Right kidney (tissue), 9 donors: ENCODE measurements at places on chromosomes 11 and 22.
A peak's percentile ranks its signal among the peaks of the same experiment; 100 is the strongest.

- peak; percentile 49 for DNase-seq
Observed at GRCh38 chr11:113896156-113896879, 8.3 kb upstream of the HTR3B start.

DNA sequence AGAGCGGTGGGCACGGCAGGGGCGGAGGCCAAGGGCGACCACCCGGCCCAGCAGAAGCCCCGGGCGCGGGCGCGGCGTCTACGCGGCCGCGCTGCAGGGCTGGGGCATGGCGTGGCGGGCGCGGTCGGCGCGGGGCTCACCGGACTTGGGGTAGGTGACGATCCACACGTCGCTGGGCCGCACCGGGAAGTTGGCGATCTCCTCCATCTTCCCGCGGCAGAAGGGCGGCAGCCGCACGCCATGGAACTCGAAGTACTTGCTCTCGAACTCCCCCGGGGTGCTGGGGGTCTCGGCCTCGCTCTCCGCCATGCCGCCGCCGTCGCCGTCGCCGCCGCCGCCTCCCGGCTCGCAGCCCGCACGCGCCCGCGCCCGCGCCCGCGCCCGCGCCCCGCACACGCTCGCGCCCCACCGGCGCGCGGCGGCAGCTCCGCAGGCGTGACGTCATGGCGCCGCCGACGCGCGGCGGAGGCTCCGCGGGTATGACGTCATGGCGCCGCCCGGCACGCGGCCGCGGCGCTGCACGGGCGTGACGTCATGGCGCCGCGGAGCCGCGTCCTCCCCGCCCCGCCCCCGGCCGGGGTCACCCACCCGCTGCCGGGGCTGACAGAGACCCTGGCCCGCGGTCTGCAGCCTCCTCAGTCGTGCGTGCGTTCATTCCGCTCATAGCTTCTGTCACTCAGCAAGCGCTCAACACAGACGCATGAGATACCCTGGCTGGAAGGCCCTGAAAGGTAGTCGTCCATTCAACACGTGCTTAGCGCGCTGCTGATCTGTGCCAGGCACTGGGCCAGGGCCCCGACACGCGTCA, at the start of gene SULT4A1:
Gene SULT4A1, minus strand, starts transcription at position 440 of the 808 bp plus-strand sequence. Its CDS starts 131 bp downstream, at position 309.
- peak; percentile 59 for DNase-seq

DNA sequence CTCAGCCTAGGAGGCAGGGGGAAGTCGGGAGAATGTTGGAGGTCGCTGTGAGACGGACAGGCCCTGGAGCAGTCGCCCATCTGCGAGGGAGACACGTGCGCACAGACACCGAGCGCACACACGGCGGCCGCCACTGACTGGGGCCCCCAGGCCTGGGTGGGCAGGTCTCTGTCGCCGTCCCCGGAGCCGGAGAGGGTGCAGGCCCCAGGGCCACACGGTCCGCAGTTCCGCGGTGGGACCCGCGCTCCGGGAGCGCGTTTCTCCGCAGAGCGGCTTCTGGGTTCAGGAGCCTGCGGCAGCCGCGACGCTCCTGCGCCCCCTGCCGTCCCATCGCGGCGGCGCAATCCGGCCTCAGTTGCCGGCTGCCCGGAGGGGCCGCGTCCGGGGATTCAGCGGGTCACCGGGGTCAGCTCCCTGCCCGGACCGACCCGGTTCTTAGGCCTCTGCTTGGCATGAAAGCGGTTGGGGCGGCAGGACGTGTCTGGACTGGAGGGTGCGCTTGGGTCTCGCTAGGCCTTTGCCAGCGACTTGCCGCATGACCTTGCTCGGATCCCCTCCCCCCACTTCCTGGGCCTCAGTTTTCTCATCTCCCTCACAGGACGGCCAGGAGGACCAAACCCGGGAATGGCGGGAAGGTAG, 31.2 kb downstream of the PDE2A start:
- DNase-seq, result peak; percentile 93

- DNase-seq, result no peak
Observed at GRCh38 chr22:34427841-34428240, 507.6 kb upstream of the LARGE1 start.

- no peak for DNase-seq
Observed at GRCh38 chr11:30206249-30206996, 24.4 kb upstream of the FSHB start.

GRCh38 chr11:19842505-19842904, 129.9 kb downstream of the NAV2 start:
- DNase-seq, result no peak

- no peak for DNase-seq
Observed at GRCh38 chr22:48382197-48382596, 1445.5 kb downstream of the BRD1 start.

DNA sequence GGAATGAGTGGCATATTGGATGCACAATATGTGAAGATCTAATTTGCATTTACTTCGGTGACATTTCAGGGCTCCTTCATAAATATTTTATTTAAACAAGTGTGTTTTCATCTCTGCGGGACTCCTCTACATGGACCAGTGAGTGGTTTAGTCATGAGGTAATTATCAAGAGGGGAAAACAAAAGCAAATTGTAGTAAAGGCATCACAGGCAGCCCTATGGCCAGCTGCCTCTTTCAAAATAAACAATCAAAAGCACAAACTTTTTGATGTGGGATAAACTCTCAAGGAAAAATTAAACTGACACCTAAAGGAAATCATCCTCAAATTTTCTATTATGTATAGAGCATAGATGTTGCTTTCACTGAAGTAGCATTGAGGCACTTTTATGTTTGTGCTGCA, 6.0 kb downstream of the SYT9 start:
- no peak for DNase-seq

- peak; percentile 85 for DNase-seq
Observed at GRCh38 chr22:42444077-42444904, 12.1 kb upstream of the NFAM1 start.

GRCh38 chr11:108734283-108734682, 69.4 kb downstream of the DDX10 start:
- DNase-seq, result no peak

DNA sequence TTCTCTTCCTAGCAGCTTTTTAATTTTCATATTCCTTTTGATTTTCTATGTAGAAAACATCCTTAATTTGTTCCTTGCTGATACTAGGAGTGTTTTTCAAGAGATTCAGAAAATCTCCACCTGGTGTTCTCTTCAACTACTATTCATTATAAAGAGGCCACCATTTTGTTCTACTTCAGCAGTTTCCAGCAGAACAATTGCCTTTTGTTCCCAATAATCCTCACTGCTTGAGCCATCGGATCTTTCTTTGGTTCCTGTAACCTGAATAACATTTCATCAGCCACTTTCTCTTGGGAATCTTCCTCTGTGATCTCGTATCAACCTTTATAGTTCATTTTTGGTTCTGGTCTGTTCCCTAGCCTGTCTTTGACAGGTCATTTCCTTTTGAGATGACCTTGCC, 1.8 kb upstream of the OR10A5 start:
- DNase-seq, result no peak

DNA sequence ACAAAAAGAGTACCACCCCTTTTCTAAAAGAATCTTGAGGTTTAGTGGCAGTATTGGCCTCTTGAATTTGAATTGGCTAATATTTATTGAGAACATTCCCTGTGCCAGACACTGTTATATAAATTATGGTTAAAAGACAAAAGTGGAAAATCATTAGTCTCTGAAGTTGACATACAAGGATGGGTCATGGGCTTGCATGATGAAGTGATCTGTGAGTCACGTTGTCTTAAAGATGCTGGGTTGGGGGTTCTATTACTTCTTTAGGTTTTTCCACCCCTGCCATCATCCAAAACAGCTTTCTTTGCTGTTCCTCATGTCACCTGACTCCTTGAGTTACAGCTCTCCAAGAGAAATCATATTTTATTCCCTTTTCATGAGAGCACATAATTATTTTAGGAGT, 85.0 kb downstream of the CD44 start:
- no peak for DNase-seq

DNA sequence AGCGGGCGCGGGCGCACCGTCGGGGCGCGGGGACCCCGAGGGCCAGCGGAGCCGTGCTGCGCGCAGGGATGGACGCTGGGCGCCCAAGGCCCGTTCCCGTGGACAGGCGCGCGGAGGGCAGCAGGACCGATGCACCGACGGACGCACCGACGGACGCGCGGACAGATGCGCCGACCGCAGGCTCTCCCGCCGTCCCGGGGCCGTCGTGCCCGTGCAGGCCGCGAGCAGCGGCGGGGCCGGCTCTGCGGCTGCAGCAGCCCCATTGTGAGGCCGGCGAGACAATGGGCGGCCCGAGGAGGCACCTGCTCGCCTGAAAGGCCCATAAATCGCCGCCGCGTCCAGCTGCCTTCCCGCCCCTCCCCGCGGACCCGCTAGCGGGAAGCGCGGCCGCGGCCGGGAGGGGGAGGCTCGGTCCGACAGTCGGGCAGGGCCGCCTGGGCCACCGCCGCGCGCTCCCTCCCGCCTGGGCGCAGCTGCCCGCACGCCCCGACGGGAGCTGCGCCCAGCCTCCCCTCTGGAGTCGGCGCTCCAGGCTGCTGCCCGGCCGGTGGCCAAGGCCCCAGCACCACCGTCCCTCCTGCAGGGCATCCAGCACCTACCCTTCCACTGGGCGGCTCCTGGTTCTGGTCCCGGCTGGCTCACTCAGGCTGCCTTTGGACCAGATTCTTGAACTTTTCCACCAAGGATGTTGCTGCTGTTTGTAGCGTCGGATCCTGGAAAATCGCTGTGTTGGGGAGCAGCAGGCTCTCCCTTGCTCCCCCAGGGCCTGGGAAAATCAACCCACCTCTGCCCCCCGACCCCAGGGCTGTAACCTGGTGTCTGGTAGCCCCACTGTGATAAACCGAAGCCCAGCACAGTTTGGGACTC, 15.8 kb downstream of the CDKN1C start:
- no peak for DNase-seq

GRCh38 chr11:69298267-69299022, 4.5 kb downstream of the MYEOV start:
- no peak for DNase-seq

- DNase-seq, result no peak
Observed at GRCh38 chr11:128236506-128237498, 350.6 kb downstream of the ETS1 start.

GRCh38 chr11:114088216-114088615, 28.7 kb downstream of the ZBTB16 start:
- DNase-seq, result no peak

- DNase-seq, result no peak
Observed at GRCh38 chr11:130047141-130047540, 22.6 kb upstream of the APLP2 start.

- no peak for DNase-seq
Observed at GRCh38 chr11:118612378-118612777, 5.0 kb downstream of the PHLDB1 start.
